T-cell (primary cell): ENCODE measurements at places on chromosomes 2 and 18. TPM values are rescaled to one million over a fixed set of nuclear protein-coding genes. Genes with fewer than 3 reads are reported as not detected.
A peak's percentile ranks its signal among the peaks of the same experiment; 100 is the strongest.

DNA sequence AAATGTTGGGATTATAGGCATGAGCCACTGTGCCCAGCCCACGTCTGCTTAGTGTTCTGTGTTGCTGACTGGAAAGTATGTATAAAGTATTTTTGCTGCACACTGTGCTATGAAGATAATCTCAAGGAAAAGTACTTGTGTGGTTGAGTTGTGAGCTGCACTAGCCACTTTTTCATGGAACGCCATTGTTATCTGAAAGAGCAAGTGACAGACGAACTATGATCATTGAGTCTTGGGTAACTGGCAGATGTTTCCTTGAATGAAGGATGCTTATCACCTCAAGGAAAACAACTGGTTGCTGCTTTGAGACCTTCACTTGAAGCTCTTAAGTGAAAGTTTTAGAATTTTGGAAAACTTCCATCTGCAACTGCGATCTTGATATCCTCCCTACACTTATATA is 82.2 kb upstream of the KCTD1 start:
- H3K4me1 ChIP-seq, result no peaks in the 10 kb centered on the region
- H3K4me3 ChIP-seq, result no peak overlapping the region
- H3K27me3 ChIP-seq, result no peaks in the 10 kb centered on the region
- H3K36me3 ChIP-seq, result no peaks in the 10 kb centered on the region
- no peak for DNase-seq

- no peaks in the 10 kb centered on the region for H3K27me3 ChIP-seq
- no peak overlapping the region for H3K27ac ChIP-seq
- H3K36me3 ChIP-seq, result peaks cover 13% of the 10 kb centered on the region
Measured at GRCh38 chr2:42334220-42334619, 26.8 kb downstream of the COX7A2L start.

The IL18RAP gene
- 2.5 TPM for total RNA-seq

GRCh38 chr2:95261602-95262001 is 12.6 kb upstream of the PROM2 start:
- no peak for DNase-seq
- H3K4me1 ChIP-seq, result no peaks in the 10 kb centered on the region
- H3K27ac ChIP-seq, result no peak overlapping the region
- H3K27me3 ChIP-seq, result no peaks in the 10 kb centered on the region
- no peak overlapping the region for H3K4me3 ChIP-seq
- H3K36me3 ChIP-seq, result no peaks in the 10 kb centered on the region

DNA sequence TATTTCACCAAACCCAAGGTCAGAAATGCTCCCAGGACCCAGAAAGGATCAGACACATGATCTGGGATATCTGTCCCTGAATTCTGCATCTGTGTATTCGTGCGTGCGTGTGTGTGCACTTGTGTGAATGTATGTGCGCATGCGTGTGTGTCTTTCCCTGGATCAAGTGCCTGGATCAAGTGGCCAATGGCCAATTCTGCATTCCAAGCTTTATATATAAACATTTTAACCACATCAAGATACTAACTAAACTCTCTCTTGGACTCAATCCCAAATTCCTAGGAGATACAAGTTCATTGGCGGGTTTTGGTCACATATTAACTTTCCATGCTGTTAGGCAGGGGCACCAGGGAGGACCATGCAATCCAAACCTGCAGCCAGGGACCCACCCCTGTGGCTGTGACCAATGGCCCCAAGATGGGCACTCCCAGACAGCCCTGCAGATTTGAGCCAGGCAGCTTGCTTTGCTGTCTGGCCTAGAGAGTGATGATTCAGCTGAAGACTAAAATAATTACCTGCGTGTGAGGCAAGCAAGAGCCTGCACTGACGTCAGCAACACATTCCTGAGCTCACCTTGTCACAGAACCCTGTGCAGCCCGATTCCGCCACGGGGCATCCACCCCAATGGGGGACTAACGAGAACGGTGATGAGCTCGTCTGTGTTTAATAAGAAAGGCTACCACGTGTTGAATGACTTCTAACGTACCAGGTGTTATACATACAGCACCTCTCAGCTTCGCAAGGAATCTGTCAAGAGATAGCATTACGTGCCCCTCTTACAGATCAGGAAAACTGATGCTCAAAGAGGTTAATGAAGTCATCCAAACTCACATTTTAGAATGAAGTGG is 45.3 kb upstream of the ROCK2 start:
- no peak overlapping the region for H3K4me3 ChIP-seq
- DNase-seq, result no peak
- H3K27me3 ChIP-seq, result no peaks in the 10 kb centered on the region
- no peaks in the 10 kb centered on the region for H3K4me1 ChIP-seq
- H3K36me3 ChIP-seq, result no peaks in the 10 kb centered on the region

DNA sequence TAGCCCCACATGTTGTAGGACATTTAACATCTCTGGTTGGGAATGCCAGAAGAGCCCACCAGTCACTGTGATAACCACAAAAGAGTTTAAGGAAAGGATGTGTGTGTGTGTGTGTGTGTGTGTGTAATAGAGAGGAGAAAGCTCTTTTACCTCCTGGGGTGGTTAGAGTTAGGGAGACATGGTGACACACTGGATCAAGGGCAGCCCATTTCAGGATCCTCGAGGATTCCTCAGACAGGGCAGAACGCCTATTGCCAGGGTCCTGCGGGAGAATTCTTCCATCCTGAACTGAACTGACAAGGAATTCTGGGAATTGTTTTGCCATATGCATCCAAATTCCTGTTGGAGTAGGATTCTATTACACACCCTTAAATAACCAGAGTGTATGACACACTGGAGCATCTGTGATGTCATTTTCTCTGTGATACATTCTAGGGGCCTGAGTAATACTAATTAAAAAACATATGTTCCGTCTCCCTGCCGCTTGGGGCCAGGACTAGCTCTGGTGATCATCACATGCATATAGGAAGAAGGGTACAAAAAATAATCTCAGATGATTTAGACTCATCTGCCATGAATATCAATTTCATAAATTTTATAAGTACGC is 156.4 kb upstream of the MMADHC start:
- no peaks in the 10 kb centered on the region for H3K27me3 ChIP-seq
- H3K27ac ChIP-seq, result no peak overlapping the region
- H3K4me3 ChIP-seq, result no peak overlapping the region
- no peak for DNase-seq
- no peaks in the 10 kb centered on the region for H3K4me1 ChIP-seq
- H3K36me3 ChIP-seq, result no peaks in the 10 kb centered on the region

GRCh38 chr2:8248623-8248957 is 433.3 kb upstream of the ID2 start:
- no peak for DNase-seq
- no peak overlapping the region for H3K27ac ChIP-seq
- no peak overlapping the region for H3K4me3 ChIP-seq
- no peaks in the 10 kb centered on the region for H3K27me3 ChIP-seq

- no peak for DNase-seq
- no peaks in the 10 kb centered on the region for H3K27me3 ChIP-seq
- no peaks in the 10 kb centered on the region for H3K36me3 ChIP-seq
- no peak overlapping the region for H3K27ac ChIP-seq
- no peak overlapping the region for H3K4me3 ChIP-seq
- H3K4me1 ChIP-seq, result peaks cover 68% of the 10 kb centered on the region
Measured at GRCh38 chr2:69624131-69624530, 19.4 kb downstream of the AAK1 start.

The RBM45 gene
- total RNA-seq, result 15.6 TPM

DNA sequence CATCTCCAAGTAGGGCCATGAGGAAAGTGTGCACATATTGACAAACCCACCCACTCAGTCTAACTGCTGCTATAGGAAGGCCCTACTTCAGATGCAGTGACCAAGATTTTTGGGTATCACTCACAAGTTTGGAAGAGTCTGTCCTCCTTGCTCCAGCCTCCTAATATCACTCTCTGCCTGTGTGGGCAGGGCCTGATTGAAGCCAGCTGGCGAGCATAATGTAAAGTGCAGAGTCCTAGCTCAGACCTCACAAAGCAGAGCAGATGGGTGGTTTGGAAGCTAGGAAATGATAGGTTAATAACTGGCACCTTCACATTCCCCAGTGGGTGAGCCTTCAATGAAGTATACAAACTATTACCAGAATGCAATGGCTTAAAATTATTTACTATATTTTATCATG is 11.2 kb upstream of the SULT1C3 start:
- H3K27ac ChIP-seq, result no peak overlapping the region
- no peak for DNase-seq
- no peak overlapping the region for H3K4me3 ChIP-seq
- H3K27me3 ChIP-seq, result no peaks in the 10 kb centered on the region
- H3K4me1 ChIP-seq, result no peaks in the 10 kb centered on the region

- H3K4me1 ChIP-seq, result no peaks in the 10 kb centered on the region
- no peak overlapping the region for H3K4me3 ChIP-seq
- no peak for DNase-seq
- no peak overlapping the region for H3K27ac ChIP-seq
- no peaks in the 10 kb centered on the region for H3K36me3 ChIP-seq
Measured at GRCh38 chr2:188314314-188315054, 22.8 kb downstream of the GULP1 start.

DNA sequence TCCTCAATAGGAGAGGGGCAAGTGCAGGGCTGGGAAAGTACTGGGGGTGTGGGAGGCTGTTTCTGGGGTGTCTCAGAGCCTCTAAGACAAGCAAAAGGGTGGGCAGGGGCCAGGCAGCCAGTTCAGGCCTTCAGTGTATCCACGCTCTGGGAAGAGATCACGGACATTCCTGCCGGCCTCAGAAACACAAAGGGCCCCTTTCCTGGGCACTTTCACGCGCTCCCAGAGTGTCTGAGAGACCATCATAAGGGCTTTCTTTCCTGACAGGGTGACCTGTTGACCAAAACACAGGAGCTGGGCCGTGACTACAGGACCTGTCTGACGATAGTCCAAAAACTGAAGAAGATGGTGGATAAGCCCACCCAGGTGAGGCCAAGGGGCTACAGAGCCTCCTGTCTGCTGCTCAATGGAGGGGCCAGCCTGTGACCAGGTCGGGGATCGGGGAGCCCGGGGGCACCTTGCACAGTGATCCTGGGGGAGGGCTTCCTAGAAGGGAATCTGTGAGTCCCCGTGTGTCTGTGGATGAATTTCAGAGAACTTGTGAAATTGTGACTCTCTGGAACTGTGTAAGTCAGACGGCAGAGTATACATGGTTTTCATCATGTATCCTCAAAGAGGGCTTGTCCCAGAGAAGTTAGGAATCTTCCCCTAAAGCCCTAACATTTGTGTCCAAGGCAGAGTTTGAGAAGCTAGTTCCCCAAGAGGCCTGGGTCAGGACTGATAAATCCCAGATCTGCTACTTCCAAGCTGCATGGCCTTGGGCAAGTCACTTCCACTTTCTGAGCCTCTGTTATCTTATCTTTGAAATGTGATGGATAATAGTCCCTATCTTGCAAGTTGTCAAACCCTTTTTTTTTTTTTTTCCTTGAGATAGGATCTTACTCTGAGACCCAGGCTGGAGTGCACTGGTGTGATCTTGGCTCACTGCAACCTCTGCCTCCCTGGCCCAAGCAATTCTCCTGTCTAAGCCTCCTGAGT is 1.8 kb downstream of the GNLY start:
- H3K36me3 ChIP-seq, result no peaks in the 10 kb centered on the region
- no peak for DNase-seq
- H3K4me3 ChIP-seq, result peak overlapping the region; percentile 41
- peaks cover 26% of the 10 kb centered on the region for H3K4me1 ChIP-seq

The ZNF396 gene
- total RNA-seq, result 0.73 TPM

GRCh38 chr2:216557413-216557812 is 58.8 kb downstream of the RPL37A start:
- no peaks in the 10 kb centered on the region for H3K36me3 ChIP-seq
- no peaks in the 10 kb centered on the region for H3K27me3 ChIP-seq
- no peak overlapping the region for H3K4me3 ChIP-seq
- no peak for DNase-seq

DNA sequence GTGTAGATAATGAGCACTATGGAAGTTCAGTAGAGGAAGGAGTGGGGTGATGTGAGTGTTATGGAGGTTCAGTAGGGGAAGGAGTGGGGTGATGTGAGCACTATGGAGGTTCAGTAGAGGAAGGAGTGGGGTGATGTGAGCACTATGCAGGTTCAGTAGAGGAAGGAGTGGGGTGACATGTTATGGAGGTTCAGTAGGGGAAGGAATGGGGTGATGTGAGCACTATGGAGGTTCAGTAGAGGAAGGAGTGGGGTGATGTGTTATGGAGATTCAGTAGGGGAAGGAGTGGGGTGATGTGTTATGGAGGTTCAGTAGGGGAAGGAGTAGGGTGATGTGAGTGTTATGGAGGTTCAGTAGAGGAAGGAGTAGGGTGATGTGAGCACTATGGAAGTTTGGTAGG is 116.3 kb upstream of the SMAD7 start:
- H3K27me3 ChIP-seq, result no peaks in the 10 kb centered on the region
- H3K27ac ChIP-seq, result no peak overlapping the region
- no peak overlapping the region for H3K4me3 ChIP-seq

DNA sequence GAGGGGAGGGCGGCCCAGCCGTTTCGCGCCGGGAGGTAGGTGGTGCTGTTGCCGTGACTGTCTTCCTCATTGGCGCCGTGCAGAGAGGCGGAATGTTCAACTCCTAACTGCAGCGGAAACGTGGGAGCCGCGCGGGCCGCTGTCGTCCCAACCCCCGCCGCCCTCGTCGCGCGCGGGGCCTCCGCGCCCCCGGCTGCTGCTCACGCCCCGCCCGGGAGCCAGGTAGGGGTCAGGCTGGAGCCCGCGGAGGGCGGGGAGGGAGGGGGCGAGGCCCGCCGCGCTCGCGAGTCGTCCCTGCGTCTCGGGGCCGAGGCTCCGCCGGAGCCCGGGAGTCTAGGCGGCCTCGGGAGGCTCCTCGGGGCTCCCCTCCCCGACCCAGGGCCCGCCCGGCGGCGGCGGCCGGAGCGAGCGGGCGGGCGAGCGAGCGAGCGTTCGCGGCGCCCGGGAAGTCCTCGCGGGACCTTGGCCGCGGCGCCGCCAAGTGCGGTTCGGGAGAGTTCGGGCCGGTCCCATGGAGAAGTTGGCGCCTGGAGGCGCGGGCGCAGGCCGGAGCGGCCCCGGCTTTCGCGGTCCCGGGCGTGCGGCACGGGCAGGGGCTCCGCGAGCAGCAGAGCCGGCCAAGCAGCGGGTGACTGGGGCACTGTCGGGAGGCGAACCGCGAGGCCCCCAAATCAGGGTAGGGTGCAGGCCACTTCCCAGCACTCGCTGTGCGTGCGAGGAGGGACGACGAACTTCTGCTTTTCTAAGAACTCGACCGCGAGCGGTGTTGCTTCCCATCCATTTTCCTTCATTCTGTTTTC is at the start of gene MAP3K20:
TSS of gene MAP3K20 (plus strand) at position 66 of the 800 bp plus-strand sequence. CDS start 15,186 bp downstream, outside the sequence.
- peak; percentile 22 for DNase-seq
- H3K4me1 ChIP-seq, result no peaks in the 10 kb centered on the region
- peak within 1 kb of the TSS; percentile 48 for H3K4me3 ChIP-seq
- H3K36me3 ChIP-seq, result no peaks in the 10 kb centered on the region

GRCh38 chr18:39701055-39701783 is 2135.6 kb upstream of the CELF4 start:
- no peak for DNase-seq
- H3K36me3 ChIP-seq, result no peaks in the 10 kb centered on the region
- no peaks in the 10 kb centered on the region for H3K4me1 ChIP-seq

GRCh38 chr2:30747206-30747605 is 60.0 kb downstream of the CAPN13 start:
- DNase-seq, result no peak
- no peak overlapping the region for H3K4me3 ChIP-seq
- H3K36me3 ChIP-seq, result no peaks in the 10 kb centered on the region
- no peak overlapping the region for H3K27ac ChIP-seq
- no peaks in the 10 kb centered on the region for H3K4me1 ChIP-seq

The IMP4 gene
- total RNA-seq, result 70.7 TPM

The CCDC195 gene
- total RNA-seq, result not detected

- peaks cover 31% of the 10 kb centered on the region for H3K27me3 ChIP-seq
- no peak for DNase-seq
- no peak overlapping the region for H3K27ac ChIP-seq
Measured at GRCh38 chr2:231387904-231388724, 7.4 kb upstream of the B3GNT7 start.

The GCG gene
- total RNA-seq, result not detected

The KCNIP3 gene
- total RNA-seq, result not detected
